ENCODE measurements at places on chromosomes 11 and 22.

- no peak for DNase-seq
Observed at GRCh38 chr11:46504817-46505613, 88.8 kb downstream of the AMBRA1 start.

GRCh38 chr11:132332521-132332920 is 962.1 kb downstream of the NTM start:
- no peak for DNase-seq

- DNase-seq, result no peak
Observed at GRCh38 chr22:37224757-37225420, 12.6 kb upstream of the SSTR3 start.

- DNase-seq, result no peak
Observed at GRCh38 chr11:118697346-118697745, 17.9 kb upstream of the TREH start.

GRCh38 chr11:45390407-45390806 is 104.3 kb upstream of the SYT13 start:
- DNase-seq, result no peak

- no peak for DNase-seq
Observed at GRCh38 chr22:33528183-33528582, 392.1 kb downstream of the LARGE1 start.

GRCh38 chr11:100562128-100562527 is 125.0 kb upstream of the ARHGAP42 start:
- no peak for DNase-seq

DNA sequence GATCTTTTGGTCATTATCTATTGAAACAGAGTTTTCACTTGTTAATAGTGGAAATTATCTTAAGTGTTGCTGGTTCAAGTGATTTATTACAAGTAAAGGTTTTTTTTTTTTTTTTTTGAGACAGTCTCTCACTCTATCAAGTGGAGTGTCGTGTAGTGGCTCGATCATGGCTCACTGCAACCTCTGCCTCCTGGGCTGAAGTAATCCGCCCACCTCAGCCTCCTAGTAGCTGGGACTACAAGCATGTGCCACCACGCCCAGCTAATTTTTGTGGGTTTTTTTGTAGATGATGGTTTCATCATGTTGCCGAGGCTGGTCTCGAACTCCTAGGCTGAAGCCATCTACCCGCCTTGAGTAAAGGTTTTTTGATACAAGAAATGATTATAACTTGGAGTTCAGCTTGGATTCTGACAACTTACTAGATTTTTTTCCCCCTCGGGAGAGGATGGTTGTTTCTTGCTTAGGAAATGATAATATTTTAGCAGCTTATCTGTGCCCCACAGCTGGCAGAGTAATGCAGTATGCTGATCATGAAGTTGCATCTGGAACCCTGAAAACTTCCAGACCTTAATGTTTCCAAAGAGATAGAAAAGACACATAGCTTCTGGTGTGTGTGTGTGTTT is 68.9 kb downstream of the MTMR3 start:
- DNase-seq, result no peak

DNA sequence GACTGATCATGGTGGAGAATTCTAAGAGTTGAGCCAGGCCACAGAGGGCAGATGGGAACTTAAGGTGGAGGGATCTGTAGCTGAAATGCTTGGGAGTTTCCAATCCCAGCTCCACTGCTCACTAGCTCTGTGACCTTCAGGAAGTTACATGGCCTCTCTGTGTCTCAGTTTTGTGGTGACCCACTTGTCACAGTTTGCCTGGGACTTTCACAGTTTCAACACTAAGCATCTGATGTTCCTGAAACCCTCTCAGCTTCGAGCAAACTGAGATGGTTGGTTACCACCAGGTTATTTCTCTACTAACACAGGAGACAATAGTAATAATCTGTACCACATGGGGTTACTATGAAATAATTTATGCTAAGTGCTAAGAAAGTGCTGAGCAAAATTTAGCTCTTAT is 505.3 kb downstream of the OPCML start:
- no peak for DNase-seq

- no peak for DNase-seq
Observed at GRCh38 chr11:47383071-47383470, 4.7 kb upstream of the SPI1 start.

GRCh38 chr11:119585043-119585781 is 143.8 kb downstream of the NECTIN1 start:
- DNase-seq, result no peak

DNA sequence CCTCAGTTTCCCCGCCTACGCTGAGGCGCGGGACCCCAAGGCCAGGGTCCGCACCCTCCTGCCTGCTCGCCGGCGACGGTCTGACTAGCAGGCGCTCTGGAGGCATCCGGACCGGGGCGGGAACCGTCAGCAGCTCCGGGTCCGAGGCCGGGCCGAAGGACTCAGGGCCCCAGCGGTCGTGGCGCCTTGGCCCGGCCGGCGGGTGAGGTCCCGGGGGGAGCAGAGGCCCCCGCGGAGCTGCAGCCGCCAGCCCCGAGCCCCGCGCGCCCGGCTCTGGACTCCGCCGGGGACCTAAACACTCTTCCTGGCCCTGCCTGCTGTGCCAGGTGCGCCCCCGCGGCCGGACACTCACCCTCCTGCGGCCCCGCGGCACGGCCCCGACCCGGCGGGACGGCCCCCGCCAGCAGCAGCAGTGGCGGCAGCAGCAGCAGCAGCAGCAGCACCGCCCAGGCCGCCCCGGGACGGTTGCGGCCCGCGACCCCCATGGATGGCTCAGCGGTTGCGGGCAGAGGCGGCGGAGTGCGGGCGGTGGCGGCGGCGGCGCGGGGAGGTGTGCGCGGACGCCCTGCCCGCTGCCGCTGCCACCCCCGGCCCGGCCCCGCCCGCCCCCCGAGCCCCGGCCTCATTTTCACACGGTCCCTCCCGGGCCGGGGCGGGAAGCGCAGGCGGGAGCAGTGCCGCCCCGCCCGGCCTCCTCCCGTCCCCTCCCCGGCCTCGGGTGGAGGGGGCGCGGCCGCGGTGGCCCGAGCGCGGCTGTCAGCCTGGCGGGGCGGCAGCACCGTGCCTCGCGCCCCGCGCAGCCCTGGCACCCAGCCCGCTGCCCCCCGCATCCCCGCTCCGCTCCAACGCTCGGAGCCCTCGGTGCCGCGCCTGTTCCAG is at the start of gene SCUBE2:
Gene SCUBE2, minus strand, starts transcription at position 556 of the 879 bp plus-strand sequence. Its CDS starts 71 bp downstream, at position 485.
- no peak for DNase-seq

DNA sequence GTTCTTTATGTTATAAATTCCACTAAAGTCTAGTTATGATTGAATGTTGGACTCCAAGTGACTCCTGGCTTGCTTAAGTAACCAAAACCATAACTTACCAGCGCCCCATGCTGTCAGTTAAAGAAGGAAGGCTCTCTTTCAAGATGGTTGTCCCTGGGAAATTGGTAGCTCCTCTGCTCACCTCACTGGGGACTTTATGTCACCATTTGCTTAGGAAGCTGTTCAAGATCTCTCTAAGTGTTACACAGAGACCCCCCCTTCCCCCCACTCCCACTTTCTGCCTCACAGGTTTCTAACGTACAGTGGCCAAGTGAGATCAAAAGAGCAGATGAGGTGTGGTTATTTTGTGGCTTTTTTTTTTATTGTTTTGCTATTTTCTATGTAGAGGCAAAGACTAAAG is 301.8 kb downstream of the AASDHPPT start:
- no peak for DNase-seq

- DNase-seq, result no peak
Observed at GRCh38 chr11:111466615-111467014, 45.6 kb downstream of the BTG4 start.

GRCh38 chr11:120306519-120307242 is 18.4 kb upstream of the TLCD5 start:
- no peak for DNase-seq

DNA sequence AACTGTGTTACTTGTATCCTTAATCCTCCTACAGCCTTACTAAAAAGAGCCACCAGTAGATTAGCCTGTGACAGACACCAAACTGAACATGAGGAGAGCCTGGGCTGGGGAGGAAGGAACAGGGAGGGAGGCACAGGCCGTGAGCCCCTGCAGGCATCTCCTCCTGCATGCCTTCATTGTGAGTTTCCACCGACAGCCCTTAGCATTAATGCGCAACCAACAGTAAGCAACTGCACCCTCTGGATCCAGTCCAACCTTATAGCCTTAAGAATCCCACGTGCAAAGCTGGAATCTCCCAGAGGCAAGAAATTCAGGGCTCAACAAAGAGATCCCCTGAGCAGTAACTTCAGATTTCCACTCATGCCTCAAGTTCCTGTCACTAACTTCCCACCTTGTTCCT is 84.6 kb downstream of the ETS1 start:
- DNase-seq, result no peak

DNA sequence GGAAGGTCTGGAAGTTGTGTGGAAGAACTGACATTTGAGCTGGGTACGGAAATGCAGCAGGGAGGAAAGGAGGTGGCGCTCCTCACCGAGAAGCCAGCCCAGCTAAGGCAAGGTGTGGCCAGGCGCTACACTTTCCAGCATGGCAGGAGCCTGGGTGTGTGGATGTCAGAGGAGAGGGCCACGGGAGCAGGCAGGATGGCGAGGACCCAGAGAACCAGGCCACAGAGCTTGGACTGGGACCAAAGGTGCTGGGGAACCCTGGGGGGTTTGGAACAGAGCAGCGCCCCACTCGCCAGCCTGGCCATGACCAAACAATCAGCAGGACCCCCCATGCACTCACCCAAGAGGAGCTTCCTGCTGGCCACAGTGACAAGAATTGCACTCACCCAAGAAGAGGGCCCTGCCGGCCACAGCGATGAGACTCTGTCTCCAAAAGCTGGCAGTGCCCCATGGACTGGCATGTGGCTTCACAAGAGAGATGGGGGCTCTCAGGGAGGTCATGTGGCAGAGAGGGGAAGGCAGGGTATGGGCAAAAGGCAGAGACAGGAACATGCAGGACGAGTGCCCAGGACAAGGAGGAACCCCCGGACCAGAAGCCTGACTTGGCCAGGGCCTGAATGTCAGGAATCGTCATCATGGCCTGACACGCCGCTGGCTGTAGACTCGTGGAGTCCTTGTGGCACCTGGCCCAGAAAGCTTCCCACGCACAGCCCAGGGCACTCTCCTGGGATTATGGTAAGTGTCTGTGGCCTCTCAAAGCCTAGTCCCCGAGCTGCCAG is 45.4 kb downstream of the IGF2 start:
- no peak for DNase-seq

- DNase-seq, result no peak
Observed at GRCh38 chr11:43557553-43558110, 122.9 kb upstream of the HSD17B12 start.

DNA sequence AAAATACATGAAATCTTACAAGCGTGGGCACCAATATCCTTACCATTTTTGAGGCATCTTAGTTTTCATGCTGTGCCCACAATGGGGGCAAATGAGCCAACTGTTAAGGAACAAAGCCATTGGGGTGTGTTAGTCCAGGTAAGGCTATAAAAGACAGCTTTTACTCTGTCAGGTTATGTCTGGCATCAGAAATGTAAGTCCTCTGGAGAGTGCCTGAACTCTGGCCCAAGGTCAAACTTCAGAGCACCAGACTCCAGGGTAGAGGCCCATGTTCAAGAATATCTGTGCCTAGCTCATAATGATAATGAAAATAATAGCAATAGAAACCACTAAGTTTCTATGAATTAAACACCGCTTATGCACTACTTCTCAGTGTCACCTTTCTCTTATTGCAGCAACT is 105.5 kb downstream of the CSNK2A3 start:
- DNase-seq, result no peak
